ENCODE measurements at places on chromosomes 5 and 9.
A peak's percentile ranks its signal among the peaks of the same experiment; 100 is the strongest.

- peak; percentile 4 for DNase-seq
Observed at GRCh38 chr5:109016300-109016699, 268.6 kb downstream of the FER start.

GRCh38 chr9:106287091-106287631, 575.8 kb upstream of the ZNF462 start:
- no peak for DNase-seq

DNA sequence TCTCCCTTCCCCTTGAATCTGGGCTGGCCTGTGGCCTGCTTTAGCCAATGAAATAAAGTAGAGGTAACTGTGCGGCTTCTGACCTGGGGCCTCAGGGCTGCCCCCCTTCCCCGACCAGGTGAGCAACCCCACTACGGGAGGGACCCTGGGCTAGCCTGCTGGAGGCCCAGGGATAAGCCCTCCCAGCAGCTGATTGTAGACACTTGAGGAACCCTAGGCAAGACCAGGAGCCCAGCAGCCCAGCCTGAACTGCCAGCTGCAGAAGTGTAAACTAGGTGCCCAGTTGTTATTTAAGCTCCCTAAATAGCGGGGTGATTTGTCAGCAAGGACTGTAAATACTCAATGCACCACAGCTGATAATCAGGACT, 41.3 kb downstream of the RAPGEF1 start:
- no peak for DNase-seq

GRCh38 chr9:135335691-135336181, 143.8 kb upstream of the PPP1R26 start:
- DNase-seq: no peak

GRCh38 chr5:135569755-135570452, 8.9 kb downstream of the CXCL14 start:
- peak; percentile 8 for DNase-seq

DNA sequence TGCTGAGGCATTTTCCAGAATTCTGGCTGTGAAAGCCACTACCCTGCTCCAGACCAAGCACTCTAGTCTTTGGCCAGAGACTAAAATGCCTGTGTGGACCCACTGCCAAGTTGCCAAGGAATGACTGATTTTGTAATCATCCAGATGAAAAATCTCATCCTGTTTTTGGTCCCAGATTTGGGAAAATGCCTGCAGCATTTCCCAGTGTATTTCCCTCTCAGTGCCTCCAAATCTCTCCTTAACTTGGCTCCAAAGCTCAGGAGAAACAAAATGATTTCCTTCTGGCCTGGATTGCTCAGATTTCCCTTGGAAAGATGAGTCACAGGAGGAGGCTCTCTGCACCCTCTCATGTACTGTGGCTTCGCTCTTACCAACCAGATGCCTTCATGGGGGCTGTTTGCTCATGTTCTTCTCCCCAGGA, 335.2 kb upstream of the TARS1 start:
- no peak for DNase-seq

- DNase-seq: no peak
Observed at GRCh38 chr9:112552229-112553056, 65.8 kb downstream of the KIAA1958 start.

- DNase-seq: no peak
Observed at GRCh38 chr9:87599901-87600610, 102.4 kb downstream of the DAPK1 start.

GRCh38 chr9:128882677-128883603, 1.0 kb downstream of the LRRC8A start:
- no peak for DNase-seq

DNA sequence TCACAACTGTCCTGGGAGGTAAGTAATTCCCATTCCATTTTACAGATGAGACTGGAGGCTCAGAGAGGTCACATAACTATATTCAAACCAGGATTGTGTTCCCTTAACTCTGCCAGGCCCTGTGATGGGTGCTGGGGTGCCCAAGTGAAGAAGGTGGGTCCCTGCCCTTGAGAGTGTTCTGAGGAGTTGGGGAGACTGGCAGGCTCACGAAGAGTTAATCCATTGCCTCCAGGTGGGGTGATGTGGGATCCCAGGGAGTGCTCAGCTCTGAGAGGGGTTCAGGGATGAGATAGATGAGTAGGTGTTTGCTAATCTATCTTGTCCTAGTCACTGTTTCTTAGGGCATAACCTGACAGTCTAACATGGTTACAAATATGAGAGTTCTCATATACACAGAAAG, 36.7 kb downstream of the GSN start:
- no peak for DNase-seq

DNA sequence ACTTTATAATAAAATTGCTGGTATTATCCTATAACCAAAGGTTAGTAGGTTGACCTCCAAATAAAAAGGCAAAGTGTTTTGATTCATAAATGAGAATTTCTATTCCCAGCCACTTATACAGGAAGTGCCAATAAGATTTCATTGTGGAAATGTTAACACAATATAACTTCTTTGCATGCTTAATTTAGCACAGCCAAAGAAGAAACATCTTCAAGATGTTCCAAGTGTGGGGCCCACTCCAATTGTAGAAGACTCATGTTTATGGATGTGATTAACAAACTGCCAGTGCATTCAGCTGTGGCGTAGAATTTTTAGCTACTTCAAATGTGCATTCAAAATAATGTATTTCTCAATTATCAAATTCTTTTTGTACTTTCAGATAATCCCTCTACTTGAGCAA, 402.3 kb downstream of the DEPDC1B start:
- no peak for DNase-seq

- DNase-seq: peak; percentile 48
Observed at GRCh38 chr5:55993013-55993412, 1.8 kb downstream of the IL6ST start.

DNA sequence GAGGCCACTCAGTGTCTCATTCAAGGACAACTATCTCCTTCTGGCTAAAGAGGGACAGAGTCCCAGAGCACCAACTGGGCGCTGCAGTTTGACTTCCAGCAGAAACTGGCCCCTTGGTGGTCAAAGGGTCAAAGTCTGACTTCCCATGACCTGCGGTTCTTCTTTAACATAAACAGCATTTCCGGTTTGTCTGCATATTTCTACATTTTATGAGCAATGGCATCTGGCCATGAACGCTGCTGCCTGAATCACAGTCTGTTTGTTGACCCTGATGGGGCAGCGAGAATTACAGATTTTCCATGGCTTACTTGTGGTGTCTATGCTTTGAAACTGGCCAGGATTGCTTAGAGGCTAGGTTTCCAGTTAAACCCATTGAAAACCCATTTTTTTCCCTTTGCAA, 1.3 kb downstream of the TNFSF15 start:
- no peak for DNase-seq

GRCh38 chr5:135141303-135142268, 107.6 kb upstream of the PITX1 start:
- no peak for DNase-seq

DNA sequence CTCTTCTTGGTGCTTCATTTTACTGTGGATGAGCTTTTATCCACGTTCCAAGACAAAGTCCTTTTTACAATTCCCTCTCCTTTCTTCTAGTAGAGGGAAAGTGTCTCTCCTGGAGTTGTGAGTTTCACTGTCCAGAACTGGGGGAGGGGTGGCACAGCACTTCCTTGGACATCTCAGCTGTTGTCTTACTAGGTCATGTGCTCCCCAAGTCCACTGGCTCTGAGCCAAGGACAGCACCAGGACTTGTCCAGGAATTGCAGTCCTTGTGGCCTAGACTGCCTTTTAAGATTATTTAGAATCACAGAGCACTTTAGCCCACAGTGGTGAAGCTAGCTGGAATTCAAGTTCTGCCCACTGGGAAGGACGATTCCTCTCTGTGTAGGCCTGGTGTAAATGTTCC, 700.2 kb upstream of the PTPRD start:
- no peak for DNase-seq

GRCh38 chr9:110891760-110892159, 146.5 kb downstream of the LPAR1 start:
- no peak for DNase-seq

- DNase-seq: peak; percentile 53
Observed at GRCh38 chr5:148998174-148998797, 64.6 kb downstream of the SH3TC2 start.

GRCh38 chr5:34409373-34409772, 246.8 kb upstream of the RAI14 start:
- DNase-seq: no peak

GRCh38 chr9:88747768-88748167, 212.8 kb downstream of the NXNL2 start:
- no peak for DNase-seq

DNA sequence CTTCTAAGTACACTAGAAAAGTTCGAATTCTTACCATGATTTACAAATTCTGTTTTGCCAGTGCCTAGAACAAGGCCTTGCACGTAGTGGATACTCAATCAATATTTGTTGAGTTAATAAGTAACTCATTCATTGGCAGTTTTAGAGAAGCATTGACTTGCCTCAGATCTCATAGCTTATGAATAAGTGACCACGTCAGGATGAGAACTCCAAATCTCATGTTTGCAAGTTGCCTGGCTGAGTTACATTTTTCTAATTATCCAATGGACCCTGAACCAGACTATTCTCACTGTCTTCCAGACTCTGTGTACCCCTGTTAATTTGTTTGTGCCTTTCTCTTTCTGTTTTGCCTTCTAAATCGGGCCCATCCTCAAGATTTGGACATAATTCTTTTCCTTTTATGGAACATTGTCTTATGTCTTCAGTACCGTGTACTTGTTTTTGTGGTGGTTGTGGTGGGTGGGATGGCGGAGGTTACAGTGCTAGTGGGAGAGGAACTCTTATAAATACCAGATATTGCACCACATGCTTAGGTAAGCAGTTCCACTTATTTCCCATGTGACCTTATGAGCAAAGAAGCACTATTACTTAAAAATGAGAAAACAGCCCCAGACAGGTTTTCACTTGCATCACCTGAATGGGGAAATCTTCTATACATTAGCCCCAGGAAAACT, 96.3 kb downstream of the UNC13B start:
- DNase-seq: no peak

DNA sequence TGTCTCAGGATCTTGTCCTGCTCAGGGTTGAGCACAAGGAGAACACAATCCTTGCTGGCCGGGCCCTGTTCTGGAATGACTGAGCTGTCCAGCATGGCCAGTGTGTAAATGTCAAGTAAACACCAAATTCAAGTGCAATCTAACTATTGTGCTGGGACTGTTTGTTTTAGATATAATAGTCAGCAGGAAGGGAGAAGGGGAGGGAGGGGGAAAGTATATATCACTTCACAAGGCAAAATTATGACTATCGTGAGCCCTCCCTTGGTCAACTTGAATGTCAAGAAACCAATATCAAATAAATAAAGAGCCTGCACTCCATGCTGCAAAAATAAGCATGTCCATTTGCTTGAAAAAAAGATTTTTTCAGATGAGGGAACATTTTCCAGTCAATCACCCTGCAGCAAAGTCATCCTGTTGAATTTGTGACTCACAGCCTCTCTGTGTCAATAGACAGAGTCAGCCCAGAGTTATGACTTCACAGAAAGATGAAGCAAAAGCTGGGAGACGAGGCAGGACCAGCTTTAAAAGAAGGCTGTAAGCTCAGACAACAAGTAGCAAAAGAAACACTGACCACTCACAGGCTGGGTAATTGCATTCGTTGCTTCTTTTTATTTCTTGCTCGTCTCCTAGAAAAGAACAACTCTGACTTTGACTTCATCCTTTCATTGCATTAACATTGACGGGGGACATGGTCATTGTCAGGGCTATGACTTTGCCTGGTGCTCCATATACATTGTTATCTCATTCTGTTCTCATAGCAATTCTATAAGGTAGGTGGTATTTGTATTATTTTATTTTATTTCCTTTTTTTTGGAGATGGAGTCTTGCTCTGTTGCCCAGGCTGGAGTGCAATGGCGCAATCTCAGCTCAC, 15.3 kb upstream of the KLF4 start:
- no peak for DNase-seq
